Large intestine (tissue), 12 donors: ENCODE measurements at places on chromosomes 6 and 20.

GRCh38 chr20:47568019-47568418 lies 66.3 kb downstream of the NCOA3 start:
- DNase-seq: peak; percentile 31

GRCh38 chr6:36594816-36595643 lies 868 bp downstream of the SRSF3 start:
- peak; percentile 63 for DNase-seq

DNA sequence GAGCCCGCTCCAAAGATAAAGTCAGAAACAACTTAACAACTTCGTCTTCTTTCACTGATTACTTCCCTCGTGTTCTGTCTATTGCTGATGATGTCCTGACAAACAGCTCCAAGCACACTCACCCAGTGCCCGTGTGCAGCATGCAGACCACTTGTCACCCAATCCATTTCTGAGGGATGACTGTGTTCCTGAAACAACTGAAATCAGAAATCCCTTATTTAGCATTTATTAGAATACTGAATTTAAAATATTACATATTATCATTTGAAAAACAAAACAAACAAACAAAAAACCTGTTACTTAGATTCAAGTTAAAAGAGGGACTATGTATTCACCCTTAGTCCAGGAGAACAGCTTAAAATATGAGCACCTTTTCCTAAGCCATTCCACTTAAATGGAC lies 223.7 kb upstream of the QKI start:
- DNase-seq: no peak

DNA sequence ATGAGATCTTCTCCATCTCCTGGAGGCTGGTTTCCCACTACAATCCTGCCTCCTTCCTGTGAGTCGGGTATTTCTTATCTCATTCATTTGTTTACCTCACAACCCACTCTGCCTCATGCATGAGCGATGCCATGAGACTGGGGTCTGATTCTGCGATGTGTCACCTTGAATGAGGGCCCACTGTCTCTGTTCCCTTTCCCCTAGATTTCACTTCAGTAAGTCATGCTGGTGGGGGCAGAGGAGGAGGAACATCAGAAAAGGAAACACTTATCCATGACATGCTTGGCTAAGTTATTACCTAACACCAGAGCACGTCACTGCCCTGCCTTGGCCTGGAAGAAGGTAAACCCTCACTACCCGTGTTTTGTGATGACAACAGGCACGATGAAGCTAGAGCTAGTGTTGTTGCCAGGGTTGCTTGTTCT lies 337.4 kb upstream of the PRDM1 start:
- DNase-seq: no peak

GRCh38 chr20:50446351-50447101 lies 63.7 kb upstream of the PTPN1 start:
- DNase-seq: peak; percentile 94

GRCh38 chr20:12112089-12112474 lies 194.4 kb downstream of the BTBD3 start:
- DNase-seq: no peak

DNA sequence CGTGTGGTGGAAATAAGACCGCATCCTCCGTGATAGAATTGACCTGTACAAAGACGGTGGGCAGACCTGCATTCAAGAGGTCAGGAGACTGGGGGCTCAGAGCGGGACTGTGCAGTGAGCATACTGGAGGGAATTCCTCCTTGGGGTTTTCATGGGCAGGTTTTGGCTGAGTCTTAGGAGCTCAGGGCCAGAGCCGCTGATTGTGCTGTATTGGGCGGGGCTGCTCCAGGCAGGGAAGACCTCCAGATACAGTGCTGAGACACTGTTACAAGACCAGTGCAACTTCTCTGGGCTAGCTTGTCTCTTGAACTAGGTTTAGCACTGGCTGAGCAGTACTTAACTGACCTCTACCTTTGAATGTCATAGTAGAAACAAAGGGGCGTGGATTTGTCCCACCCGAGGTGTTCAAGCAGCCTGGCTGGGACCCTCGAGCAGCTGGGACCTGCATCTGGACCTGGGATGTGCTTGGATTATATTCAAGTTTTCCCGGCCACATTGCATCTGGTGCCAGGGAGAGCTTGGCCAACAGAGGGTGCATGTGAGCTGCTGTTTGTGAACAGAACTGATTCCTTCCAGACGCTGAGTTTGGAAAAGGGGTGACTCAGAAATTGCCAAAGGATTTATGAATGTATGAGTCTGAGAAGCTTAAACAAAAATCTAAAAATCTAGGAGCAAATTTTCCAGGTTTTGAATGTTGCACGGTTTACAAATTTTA lies 33.4 kb upstream of the SLC22A1 start:
- peak; percentile 46 for DNase-seq

GRCh38 chr6:55584654-55585354 lies 5.8 kb upstream of the HMGCLL1 start:
- DNase-seq: no peak

GRCh38 chr20:23519556-23519955 lies 28.6 kb downstream of the CST8 start:
- DNase-seq: no peak

DNA sequence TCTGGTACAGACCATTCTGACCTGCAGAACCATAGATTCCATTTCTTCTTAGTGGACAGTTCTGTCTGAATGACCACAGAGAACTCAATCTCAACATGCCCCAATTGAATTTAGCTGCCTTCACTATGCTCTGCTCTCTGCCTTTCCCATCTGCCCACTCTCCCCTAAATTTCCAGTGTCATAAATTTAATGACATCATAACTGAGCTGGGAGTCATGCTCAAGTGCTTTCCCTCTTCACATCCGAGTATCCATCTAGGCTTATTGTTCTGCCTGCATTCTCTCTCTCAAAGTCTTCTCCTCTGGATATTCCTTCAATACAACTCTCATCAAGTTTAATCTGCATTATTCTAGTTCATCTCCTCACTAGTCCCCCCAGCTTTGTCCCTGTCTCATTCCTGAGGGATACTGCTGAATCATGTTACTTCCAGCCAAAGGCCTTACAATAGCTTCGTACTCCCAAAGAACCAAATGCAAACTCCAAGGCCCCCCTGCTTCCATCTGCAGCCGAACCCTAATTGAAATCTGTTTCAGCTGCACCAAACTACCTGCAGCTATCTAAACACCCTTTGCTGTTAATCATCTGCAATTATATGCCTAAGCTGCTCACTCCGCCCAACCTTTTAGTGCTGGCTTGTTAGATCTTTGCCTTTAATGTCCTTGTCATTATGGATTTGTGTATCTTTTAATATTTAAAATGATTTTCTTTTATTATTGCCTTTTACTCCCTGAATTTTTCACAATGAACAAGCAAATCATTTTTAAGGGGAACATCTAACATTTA lies 46.1 kb downstream of the SLC35B3 start:
- no peak for DNase-seq

DNA sequence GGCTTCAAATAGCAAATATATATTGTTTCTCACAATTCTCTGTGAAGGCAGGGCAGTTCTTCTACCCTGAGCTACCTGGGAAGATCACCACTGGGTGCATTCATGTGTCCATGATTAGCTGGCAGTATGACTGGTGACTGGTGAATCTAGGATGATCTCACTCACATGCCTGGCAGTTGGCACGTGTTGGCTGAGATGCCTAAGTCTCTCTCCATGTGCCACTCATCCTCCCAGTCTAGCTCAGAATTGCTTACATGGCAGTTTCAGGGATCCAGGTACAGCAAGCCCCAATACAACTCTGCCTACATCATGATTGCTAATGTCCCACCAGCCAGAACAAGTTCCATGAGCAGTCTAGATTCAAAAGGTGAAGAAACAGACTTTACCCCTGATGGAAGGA lies 346.8 kb upstream of the CNR1 start:
- DNase-seq: no peak

DNA sequence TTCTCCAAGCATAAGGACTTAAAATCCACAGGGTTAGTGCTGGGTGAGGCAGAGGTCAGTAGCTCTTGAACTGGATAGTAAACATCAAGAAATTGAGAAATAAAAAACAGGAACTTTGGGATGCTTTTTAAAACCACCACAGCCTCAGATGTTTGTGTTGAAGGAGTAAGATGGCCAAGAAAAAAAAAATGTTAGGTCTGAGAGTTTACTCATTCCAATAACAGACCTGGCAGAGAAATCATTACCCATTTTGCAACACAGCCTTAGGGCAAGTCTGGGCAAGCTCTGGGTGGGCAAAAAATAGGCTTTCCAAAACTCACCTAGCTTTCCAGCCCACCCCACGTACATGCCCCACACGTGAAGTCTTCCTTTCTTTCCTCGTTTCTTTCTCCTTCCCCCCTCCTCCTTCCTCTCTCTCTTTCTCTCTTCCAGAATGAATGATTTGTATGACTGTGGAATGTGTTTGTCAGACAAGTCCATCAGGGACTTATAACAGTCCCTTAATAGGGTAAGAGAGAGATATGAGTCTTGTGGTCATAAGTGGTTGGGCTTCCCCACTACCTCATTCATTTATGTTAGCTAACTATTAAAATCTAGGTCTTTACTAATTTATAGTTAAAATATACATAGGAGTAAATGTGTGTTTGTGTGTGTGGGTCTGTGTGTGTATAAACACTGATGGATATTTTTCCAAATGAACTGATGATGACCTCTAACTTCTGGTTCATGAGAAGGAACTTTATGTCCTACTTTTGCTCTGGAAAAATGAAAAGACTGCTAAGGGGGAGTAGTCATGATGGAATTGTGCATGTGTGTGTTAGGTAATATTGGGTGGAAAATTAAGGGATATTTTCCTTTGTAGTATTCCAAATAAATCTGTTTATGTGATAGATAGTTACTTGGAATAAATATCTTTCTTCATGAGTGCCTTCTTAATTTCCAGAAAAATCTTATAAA lies 18.0 kb upstream of the DSE start:
- no peak for DNase-seq

GRCh38 chr20:1212023-1212422 lies 8.8 kb downstream of the C20orf202 start:
- DNase-seq: no peak

- no peak for DNase-seq
Observed at GRCh38 chr6:47853766-47854165, 71.9 kb downstream of the OPN5 start.

DNA sequence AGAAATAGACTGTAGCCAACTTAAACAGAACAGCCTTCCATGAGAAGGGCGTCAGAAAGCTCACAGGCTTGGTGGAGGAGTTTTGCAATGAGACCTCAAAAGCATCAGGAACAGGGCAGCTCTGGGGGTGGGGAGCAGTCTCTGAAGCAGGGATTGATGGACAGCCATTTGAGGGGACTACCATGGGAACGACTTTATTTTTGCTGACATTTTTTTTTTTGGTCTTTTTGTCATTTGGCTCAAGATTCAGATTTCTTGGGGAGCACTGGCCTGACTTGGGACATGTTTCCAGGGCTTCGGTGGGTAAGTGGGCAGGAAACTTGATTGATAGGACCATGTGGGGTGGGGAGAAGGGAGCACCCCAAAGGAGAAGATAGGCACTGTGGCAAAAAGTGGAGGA lies 32.1 kb upstream of the SCP2D1 start:
- DNase-seq: no peak

DNA sequence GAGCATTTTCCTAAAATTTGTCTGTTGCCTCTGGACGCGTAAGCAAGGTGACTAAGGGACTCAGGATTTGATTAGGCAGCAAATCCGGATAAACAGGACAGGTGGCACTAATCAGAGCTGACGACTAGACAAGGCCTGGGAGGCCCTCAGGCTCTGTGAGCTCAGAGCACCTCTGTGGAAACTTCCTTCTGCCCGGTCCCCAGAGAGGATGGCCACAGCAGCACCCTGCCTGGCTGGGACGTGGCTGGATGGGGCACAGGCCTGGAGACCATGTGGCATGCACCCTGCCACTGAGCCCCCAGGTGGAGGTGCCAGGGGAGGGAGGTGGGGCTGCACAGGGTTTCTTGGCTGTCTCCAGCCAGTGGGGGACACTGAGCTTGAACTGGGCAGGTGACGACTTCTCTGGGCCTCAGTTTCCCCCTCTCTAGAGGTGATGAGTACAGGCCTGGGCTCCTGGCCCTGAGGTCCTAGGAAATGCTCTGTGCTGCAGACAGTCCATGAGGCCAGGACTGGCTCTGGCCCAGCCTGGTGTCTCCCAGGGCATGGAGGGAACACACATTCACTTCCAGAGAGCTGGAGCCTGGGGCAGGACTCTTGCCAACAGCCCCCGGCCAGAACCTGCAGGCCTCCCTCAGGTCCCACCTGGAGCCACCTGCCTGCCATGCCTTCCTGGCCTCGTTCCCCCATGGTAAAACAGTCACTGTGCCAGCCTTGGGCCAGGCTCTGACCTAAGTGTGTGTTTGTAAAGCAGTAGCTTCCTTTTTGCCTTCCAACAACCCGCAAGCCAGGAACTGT lies 39.6 kb upstream of the STX16 start:
- no peak for DNase-seq

DNA sequence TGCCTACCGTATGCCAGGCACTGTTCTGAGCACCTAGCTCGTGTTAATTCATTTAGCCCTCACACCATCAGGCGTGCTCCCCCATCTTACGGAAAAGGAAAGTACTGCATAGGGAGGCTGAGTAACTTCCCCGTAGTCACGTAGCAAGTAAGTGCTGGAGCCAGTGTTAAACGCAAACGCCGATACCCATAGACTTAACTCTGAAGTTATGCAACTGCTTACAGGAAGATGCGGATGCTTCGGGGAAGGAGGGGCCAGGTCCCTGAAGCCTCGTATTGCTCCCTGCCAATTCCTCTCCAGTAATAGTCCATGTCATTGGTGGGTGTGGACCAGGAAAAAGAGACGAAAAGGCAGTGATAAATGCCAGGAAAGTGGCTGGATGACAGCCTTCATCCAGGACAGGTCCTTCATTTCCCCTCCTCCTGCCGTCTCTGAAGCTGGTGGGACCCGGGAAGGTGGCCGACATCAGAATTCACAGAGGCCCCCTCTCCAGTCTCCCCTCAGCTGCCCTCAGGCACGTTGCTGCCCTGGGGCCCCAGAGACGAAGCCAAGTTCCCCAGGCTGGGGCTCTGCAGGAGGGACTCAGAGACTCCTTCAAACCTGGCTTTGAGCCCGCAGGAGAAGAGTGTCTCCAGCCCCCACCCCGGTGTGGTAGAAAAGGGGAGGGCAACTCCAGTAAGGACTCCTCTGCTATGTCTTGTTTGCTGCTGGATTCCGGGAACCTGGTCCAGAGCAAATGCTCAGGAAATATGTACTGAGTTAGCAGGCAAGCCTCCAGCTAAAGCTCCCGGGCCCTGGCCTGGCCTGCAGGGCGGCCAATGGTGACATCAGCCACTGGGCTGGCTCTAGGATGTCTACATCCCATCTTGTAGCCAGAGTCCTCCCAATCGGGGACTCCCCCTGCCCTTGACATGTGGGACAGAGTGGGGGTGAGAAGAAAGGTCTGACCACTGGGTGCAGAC lies 37.8 kb downstream of the RAB44 start:
- DNase-seq: peak; percentile 71

DNA sequence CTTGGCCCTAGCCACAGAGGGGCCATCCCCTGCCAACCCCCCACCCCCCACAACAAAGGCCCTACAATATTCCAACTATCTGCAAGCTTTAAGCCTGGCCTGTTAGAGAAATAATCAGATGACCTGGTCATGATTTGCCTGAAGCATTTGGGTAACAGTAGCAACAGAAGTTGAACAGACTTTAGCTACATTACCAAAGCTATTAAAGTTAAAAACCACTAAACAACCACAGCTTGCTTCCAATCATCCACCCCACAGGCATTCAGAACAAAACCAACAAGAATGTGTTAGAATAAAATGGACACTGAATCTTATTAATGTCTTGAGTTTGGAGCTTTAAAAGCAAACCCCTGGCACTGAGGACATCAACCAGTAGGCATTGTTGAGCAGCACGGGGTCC lies 250.9 kb downstream of the LRFN2 start:
- DNase-seq: no peak

- no peak for DNase-seq
Observed at GRCh38 chr6:104477569-104477968, 382.1 kb downstream of the HACE1 start.
